Left ventricle myocardium inferior (tissue), 1 donor: ENCODE measurements at places on chromosomes 2 and 18. TPM values are rescaled to one million over a fixed set of nuclear protein-coding genes. Genes with fewer than 3 reads are reported as not detected.

The EDAR gene
- 0.33 TPM for total RNA-seq

- DNase-seq, result no peak
These were observed 3.3 kb upstream of the NETO1 start for GRCh38 chr18:72871091-72871490.

GRCh38 chr2:14804902-14805301 is 172.4 kb downstream of the LRATD1 start:
- DNase-seq, result no peak

The SPR gene
- 53.5 TPM for total RNA-seq

DNA sequence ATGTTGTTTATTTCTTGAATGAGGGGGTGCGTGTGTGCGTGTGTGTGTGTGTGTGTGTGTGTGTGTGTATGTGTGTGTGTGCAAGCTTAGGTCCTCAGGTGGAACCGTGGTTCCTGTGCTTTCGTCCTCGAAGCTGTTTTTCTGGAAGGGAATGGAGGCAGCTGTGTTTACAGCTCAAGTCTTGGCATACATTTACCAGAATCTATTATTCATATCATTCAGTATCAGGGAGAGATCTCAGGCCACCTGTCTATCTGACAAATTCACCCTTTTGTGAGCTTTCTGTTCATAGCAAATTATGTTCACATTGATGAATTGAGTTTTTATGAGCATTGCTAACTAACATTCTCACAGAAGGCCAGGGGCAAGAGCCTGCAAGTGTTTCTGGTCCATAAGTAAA is 550.4 kb downstream of the ARHGAP15 start:
- DNase-seq, result no peak

The TSPYL6 gene
- 0.08 TPM for total RNA-seq

The CCNT2 gene
- total RNA-seq, result 16.9 TPM

DNA sequence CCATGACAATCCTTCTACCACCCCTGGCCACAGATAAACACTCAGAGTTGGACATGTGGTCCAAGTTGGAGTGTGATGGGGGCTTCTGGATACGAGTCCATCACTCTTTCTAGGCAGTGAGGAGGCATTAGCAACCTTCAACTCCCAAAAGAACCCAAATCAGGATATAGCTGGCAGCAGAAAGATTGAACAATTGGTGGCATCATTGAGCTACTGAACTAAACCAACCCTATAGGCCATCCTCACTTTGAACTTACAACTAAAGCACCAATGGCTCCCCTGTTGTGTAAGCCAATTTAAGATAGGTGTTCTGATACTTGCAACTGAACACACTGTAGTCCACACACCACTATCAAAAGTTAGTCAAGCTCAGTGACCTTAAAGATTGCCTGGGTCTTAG is 24.0 kb upstream of the MARCO start:
- DNase-seq, result no peak

DNA sequence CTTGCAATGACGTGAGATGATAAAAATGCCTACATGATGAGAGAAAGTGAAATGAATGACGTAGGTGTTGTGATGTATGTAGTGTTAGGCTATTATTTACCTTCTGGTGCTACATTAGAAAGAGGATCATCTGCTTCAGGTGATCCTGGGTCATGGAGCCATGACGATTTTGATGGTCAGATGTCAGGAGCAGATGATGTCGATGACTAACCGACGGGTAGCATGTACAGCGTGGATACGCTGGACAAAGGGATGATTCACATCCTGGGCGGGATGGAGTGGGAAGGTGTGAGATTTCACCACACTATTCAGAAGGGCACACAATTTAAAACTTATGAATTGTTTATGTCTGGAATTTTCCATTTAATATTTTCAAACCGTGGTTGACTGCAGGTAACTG is 43.5 kb upstream of the ACVR1C start:
- no peak for DNase-seq
